IMR-90 (cell line): ENCODE measurements at places on chromosomes 2 and 18.

- no peak for DNase-seq
These were observed 159.2 kb downstream of the BCL2 start for GRCh38 chr18:63160172-63160995.

- no peak for DNase-seq
These were observed 63.4 kb downstream of the LHCGR start for GRCh38 chr2:48691935-48692691.

DNA sequence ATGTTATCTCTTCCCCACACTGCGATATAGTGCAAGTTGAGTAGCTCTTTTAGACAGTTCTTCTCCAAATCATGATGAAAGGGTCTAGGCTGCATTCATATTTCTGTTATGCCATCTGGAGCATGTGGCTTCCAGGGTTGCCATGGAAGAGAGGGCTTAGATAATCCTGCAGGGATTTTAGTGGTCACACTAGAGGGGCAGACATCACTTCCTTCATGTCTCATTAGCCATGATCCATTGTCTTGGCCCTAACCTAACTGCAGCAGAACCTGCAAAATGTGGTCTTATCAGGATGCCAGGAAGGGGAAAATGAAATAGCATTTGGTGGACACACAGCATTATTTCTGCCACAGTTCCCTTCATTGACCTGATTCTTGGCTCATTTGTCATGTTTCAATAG, 83.1 kb downstream of the ADAM23 start:
- no peak for DNase-seq

- no peak for DNase-seq
These were observed 2.5 kb upstream of the HS6ST1 start for GRCh38 chr2:128320906-128321771.

DNA sequence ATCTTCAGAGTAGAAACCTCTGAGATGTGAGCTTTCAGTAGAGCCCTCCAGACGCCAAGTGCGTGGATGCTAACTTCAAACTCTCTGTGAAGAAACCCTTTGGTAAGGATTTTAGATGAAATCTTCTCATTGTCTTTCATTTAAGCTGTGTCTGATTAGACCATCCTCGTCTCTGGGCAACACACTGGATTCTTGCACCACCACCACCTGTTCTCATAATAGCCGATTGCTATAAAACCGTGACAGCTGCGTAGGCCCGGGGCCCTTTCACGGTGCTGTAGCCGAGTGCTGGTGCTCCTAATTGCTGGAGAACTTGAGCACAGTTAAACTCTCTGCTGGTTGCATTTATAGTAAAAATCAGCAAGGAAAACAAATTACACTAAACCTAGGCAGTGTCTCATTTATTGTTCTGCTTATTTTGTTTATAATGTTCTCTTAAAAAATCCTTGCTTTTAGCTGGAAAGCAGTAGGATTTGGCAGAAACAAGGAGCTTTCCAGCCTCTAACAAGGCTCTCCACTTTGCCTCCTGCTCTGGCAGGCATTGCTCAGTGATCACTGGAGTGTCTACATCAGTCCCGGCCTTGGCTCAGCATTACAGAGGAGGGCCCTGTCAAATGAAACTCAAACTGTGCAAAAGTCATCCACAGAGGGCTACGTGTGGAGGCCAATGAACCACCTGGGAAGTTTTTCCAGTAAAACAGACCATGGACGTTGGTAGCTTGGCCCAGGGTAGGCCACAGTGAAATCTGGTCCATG, 40.9 kb upstream of the MBP start:
- no peak for DNase-seq
